ENCODE measurements at places on chromosomes 1 and 21. TPM values are rescaled to one million over a fixed set of nuclear protein-coding genes. Genes with fewer than 3 reads are reported as not detected.
A peak's percentile ranks its signal among the peaks of the same experiment; 100 is the strongest.

FUBP1 gene
- total RNA-seq, result 87.0 TPM

ACOT11 gene
- 1.3 TPM for total RNA-seq

KLHDC8A gene
- total RNA-seq, result not detected

DNA sequence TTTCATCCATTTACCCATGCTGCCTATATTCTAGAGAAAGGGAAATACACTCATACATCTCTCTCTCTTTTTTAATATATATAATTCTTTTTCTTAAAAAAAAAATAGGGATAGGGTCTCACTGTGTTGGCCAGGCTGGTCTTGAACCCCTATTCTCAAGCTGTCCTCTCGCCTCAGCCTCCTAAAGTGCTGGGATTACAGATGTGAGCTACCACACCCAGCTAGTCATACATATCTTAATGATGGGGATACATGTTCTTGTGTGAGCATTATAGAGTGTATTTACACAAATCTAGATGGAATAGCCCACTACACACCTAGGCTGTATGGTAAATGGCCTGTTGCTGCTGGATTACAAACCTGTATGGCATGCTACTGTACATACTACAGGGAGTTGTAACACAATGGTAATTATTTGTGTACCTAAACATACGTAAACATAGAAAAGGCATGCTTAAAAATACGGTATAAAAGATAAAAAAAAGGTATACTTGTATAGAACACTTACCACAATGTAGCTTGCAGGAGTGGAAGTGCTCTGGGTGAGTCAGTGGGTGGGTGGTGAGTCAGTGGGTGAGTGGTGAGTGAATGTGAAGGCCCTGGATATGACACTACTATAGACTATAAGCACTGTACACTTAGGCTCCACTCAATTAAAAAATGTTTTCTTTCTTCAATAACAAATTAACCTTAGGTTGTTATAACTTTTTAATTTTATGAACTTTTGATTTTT lies 72.9 kb downstream of the IVNS1ABP start:
- peak; percentile 13 for DNase-seq

DNA sequence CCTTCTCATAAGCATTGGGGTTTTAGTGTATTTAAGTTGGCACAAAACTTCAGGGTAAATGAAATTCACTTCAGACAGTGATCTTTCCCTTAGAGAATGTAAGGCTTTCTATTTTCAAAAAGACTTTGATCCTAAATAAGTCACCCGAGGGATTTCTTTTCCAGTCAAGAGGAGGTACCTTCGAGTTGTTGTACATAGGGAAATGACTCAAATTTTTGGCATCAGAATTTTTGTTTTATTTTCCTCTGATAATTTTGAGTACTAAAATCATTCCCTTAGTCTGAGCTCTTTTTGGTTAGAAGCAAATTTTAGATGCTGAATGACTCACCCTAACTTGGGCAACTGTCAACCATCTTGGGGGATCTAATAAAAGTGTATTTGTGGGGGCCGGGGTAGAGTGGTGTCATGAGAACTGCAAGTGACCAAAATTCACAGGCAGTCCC lies 193.9 kb downstream of the DHRS3 start:
- peak; percentile 56 for DNase-seq

GRCh38 chr1:228207851-228208821 lies at the start of gene OBSCN:
Gene OBSCN (plus strand): TSS chr1:228208044. CDS start chr1:228211784, 3,740 bp downstream.
- no peak for DNase-seq

GRCh38 chr1:36176106-36176949 lies 20.4 kb downstream of the MAP7D1 start:
- DNase-seq, result no peak

DNA sequence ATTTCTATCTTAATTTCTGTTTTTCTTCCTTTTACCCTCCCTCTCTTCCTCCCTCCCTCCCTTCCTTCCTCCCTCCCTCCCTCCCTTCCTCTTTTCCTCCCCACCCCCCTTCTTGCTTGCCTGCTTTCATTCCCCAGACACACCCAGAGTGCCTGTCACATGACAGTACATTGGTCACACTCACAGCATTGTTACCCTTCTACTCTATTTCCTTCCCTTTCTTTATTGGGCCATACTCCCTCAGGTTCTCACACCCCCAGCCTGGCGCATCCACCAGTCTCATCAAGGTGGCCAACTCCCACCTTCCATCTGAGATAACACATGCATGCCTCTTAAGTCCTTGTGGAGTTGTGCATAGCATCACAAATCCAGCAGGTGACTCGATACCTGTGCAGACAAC lies 10.9 kb downstream of the TMPRSS3 start:
- no peak for DNase-seq

DNA sequence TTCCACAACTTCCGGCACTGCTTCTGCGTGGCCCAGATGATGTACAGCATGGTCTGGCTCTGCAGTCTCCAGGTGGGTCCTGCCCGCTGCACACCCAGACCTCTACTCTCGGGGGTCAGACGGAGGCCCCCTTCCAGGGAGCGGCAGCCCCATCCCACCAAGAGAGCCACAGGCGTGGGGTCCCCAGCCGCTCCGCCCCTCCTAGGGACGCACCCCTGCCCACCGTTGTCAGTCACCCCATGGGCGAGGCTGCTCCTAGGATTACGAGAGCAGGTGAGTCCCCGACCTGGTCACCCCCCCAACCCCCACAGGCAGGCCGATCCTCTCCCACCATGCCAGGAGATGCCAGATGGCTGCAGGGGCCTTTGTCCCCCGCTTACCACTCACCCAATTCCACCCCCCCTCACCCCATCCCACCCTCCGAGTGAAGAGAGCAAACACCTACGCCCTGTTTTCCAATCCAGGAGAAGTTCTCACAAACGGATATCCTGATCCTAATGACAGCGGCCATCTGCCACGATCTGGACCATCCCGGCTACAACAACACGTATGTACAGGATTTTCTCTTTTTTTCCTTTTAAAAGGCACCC lies 107.0 kb downstream of the PDE9A start:
- DNase-seq, result no peak

- no peak for DNase-seq
These were observed 27.8 kb downstream of the PIGM start for GRCh38 chr1:160004001-160004400.

DNA sequence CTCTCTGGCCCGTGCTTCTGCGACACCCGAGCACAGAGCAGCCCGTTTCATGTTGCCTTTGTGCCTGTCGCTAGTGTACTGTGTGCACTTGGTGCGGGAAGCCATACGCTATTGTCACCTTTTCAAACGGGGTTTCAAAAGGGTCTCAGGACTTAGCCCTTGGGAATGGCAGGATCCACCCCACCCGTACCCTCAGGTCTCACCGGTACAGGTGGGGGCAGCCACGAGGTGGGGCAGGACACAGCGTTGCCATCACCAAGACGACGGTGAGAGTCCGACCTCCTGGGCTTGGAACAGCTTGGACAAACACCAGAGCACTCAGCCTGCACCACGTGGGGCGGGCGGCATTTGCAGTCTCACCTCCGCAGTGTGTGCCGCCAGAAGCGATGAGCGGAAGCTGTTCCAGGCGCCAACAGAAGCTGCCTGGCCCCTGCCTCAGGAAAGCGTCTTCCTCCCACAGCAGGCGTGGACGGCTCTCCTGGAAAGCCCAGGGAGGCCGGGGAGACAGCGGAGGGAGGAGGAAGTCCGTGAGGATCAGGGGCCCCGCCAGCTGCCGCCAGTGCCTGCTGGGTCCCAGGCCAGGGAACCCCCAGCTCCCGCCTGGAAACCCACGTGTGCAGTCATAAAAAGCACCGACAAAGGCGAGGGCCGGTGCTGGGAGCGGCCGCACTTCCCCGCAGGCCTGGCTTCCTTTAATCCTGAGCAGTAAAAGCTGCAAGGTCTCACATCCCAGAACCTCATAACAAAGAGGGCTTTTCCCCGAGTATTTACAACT lies 131.3 kb upstream of the ARHGEF16 start:
- no peak for DNase-seq

GRCh38 chr1:241985787-241986186 lies 13.1 kb downstream of the MAP1LC3C start:
- DNase-seq, result peak; percentile 58

- DNase-seq, result no peak
These were observed 2.7 kb downstream of the DDX20 start for GRCh38 chr1:111758373-111758772.

- no peak for DNase-seq
These were observed 1.6 kb downstream of the NPR1 start for GRCh38 chr1:153680120-153680403.

GRCh38 chr1:181033799-181034451 lies at the start of gene MR1:
Gene MR1 (plus strand): TSS chr1:181033983. CDS start chr1:181034008, 25 bp downstream.
- DNase-seq, result peak; percentile 94

- no peak for DNase-seq
These were observed 28.6 kb upstream of the PARP1 start for GRCh38 chr1:226436472-226436854.

GRCh38 chr1:23111600-23112535 lies 56.8 kb downstream of the LUZP1 start:
- DNase-seq, result peak; percentile 17

GRCh38 chr1:112007169-112007568 lies 17.7 kb upstream of the KCND3 start:
- DNase-seq, result no peak
